ENCODE measurements at places on chromosomes 4 and X.

- DNase-seq, result no peak
Observed at GRCh38 chrX:55801811-55802210, 84.3 kb downstream of the RRAGB start.

DNA sequence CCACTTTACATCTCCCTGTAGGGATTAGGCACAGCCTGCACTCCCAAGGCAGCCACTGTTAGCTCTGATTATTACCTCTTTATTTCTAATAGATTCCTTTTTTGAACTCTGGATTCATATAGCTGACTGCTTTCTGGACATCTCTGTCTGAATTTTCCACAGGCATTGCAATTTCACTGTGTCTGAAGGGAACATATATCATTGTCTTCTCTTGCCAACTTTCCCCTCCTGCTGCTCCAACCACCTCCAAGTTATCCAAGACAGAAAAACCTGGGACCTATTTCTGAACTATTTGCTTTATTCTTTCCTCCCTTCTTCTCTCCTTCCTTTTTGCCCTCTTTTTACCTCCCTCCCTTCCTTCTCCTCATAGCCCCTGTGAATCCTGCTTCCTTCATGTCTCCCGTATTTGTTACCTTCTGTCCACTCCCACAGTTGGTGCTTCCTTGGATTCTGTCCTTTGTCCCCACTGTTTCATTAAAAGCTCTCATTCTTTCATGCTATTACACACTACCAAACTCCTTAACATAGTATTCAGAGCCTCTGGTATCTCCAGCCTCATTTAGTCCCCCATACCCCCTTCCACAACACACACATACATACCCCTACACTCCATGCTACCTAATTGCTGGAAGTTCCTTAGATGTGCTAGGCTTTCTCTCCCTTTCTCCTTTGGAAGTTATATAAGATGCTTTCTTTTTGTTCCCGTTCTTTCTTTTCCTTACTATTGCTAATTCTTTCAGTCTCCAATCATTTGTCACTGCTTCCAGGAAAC is 34.7 kb downstream of the FGF2 start:
- DNase-seq, result no peak

DNA sequence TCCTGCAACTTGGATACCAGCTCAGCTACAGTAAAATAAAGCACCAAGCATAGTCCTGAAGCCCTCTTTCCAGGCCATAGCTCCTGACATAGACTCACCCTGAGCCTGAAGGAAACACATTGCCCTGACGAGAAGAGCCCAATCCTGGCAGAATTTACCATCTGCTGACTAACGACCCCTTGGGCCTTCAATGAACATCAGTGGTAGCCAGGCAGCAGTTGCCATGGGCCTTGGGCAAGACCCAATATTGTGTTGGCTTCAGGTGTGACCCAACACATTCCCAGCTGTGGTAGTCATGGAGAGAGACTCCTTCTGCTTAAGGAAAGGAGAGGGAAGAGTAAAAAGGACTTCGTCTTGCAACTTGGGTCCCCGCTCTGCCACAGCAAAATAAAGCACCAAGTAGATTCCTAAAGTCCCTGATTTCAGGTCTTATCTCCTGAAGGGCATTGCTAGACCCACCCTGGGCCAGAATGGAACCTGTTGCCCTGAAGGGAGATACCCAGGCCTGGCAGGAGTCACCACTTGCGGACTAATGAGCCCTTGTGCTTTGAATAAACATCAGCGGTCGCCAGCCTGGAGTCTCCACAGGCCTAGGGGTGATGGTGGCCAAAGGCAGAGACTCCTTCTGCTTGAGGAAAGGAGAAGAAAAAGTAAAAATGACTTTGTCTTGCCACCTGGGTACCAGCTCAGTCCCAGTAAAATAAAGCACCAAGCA is 902.6 kb downstream of the C4orf33 start:
- no peak for DNase-seq

DNA sequence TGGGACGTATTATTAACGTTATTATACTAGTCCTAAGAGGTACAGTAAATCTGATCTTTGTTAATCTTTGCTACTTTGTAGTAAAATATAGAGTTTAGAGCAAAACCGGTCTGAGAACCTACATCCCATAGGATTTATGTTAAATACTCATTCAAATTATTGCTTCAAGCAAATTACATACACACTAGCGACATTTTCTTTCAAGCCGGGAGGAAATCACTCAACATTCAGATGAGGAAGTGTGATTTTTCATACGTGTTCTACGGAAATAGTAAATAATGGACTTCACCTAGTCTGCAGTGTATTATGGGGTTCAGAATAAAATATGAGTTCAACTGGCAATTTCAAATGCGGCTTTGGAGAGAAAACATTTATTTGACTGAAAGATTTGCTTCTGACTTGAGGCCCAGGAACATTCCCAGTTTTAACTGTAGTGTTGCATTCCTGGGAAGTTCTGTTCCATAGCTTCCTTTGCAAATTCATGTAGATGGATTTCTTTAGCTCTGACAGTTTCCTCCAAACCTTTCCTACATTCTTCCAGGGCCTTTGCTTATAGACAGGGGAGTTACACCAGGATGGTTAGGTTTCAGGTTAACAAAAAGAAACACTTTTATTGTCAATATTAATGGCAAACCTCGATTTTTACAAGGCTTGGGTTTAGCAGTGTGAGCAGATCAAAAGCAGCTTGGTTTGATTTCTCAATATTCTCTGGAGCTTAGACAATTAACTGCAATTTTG is 5.3 kb upstream of the HAND2 start:
- DNase-seq, result no peak

DNA sequence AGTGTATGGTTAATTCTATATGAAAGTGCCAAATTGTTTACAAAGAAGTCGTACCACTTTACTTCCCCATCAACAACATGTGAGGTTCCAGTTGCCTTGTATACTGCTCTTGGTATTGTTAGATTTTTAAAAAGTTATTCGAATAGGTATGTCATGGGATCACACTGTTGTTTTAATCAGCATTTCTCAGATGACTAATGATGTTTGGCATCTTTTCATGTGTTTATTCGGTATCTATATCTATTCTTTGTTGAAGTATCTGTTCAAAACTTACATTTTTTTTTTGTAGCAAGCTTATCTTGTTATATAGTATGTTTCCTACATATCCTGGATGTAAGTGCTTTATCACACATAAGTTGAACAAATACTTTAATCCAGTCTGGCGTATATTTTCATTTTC is 99.4 kb upstream of the MAB21L2 start:
- no peak for DNase-seq

Data from CD4-positive, alpha-beta T cell treated with Interleukin-12 subunit alpha and Interleukin-12 subunit beta, for 1 hour (primary cell).